ENCODE measurements at places on chromosomes 1 and 21.

DNA sequence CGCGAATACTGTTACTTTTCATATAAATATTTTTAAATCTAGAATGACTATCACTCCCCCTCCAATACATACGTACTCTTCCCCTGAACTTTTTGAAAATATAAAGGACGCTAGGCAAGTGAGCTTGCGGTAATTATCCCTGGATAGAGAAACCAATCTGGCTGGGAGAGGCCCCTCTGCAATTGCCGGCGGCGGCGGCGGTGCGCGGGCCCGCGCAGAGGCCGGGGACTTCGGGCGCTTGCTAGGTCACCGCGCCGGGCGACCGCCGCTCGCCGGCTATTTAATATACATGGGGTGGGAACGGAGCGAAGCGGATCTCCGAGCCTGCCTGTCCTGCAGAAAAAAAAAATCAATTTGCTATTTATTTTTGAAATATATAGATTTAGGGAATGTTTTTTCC, 416.3 kb upstream of the ESRRG start:
- no peak for DNase-seq

DNA sequence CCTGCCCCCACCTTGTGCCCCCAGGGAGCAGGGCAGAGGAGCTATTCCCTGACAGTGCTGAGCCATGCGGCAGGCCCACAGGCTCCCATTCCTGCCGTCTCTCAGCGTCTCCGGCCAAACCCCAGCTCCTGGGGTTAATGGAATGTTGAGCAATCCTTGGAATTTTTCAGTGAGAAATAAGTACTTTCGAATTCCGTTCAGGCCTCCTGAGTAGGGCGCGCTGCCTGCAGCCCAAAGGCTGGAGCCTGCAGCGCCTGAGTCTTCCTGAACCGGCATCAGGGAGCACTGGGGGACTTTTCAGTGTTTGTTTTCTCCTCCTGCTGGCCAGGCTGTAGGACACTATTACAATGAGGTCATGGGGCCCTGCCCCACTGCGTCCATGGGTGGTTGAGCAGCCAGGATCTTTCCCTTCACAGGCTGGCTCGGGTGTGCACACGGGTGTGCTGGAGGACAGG, 33.3 kb upstream of the CSF1 start:
- peak; percentile 87 for DNase-seq

DNA sequence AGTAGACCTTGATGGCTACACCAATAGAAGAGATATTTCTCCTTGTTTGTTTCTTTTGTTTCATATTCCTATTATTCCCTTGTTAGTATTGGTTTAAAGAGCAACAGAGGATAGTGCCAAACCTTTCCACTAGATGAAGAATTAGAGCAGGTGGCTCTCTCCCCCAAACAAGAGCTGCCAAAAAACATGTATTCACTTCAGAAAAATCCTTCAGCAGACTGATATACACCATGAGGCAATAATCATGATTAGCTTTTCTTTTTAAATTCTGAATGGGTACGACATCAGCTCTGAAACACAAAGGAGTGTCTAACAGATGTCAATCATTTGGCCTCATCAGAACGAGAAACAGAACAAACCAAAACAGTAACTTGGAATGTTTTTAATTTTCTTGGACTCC, 67.3 kb upstream of the MAP10 start:
- no peak for DNase-seq

GRCh38 chr1:165860065-165860464, 32.7 kb downstream of the UCK2 start:
- DNase-seq = no peak

GRCh38 chr1:12001996-12002493, 17.3 kb upstream of the MIIP start:
- no peak for DNase-seq

GRCh38 chr21:25752416-25752815, 17.6 kb downstream of the GABPA start:
- DNase-seq = no peak

DNA sequence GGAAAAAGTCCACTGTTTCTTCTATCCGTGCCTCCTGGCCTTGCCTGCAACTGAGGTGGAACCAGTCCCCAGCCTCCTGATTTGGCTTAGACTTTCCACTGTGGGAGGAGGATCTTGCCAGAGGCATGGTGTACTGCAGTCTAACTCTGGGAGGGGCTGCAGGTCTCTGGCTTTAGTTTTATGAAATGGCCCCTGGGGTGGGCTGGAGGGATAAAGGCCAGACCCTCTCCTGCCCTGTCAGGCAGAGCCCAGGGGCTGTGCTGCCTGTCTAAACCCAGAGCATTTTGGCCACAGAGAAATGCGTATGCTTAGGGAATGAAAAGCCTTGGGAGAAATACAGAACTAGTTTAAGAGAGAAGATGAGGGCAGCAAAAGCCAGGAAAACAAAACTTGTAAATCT, 73.0 kb downstream of the ABCA4 start:
- DNase-seq = no peak

GRCh38 chr1:226424221-226425003, 16.5 kb upstream of the PARP1 start:
- no peak for DNase-seq

GRCh38 chr1:77349275-77349674, 67.5 kb downstream of the AK5 start:
- no peak for DNase-seq

- no peak for DNase-seq
Measured at GRCh38 chr1:174815474-174815908, 184.3 kb upstream of the CACYBP start.

DNA sequence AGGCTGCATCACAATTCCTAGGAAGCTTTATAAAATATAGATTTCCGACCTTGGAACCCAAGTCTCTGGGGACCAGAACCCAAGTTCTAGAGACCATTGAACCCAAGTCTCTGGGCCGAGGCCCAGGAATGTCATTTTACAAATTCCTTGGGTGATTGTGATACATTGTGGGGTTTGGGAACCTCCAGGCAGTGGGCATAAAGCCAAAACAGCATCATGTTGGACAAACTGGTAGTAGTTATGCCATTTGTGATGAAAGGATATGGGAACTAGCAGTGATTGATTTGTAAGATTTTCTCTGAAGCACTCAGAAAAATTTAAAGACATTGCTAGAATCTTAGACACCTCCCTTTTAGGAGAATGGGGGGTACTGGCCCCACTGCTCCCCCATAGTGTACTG, 160.2 kb downstream of the HIVEP3 start:
- no peak for DNase-seq

DNA sequence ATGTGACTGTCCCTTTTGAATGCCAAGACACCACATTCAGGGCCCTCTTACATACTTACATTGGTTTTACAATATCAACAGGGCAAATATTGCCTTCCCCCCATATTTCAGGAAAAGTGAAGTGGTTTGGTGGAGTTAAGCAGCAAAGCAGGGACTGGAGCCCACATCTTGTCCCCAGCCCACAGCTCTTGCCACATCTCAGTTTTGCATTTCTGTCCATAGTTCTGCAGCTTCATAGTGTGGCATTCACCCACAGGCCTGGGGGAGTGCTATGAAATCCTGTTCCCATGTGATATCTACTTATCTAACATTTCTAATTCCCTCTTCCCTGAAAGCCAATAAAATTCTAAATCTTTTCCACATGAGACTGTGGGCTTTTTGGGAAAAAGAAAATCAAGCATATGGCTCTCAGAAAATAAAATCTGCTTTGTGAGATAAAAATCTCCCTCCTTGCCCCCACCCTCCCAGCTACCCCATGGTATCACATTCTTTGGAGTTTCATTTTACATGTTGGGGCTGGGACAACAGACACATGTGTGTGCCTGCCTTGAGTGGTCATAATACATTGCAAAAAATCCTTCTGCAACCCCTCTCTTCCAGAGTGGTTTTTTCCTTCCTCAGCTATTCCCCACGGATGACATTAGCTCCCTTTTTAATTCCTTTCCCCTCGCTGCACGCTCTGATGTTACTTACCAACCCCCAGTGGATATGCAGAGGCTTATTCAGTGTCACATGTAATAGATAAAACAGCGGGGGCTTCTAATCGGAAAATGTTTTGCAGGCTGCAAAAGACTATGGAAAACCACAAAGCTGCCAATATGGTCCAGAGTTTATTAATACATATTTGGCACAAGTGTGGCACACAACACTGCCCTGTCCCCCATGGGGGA, 20.5 kb upstream of the CD2 start:
- DNase-seq = no peak

DNA sequence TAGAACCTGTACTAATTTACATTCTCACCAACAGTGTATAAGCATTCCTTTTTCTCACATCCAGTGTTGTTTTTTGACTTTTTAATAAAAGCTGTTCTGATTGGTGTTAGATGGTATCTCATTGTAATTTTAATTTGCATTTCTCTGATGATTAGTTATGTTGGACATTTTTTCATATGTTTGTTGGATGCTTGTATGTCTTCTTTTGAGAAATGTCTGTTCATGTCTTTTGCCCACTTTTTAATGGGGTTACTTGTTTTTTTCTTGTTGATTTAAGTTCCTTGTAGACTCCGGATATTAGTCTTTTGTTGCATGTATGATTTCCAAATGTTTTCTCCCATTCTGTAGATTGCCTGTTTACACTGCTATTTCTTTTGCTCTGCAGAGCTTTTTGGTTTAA, 8.0 kb downstream of the COG2 start:
- no peak for DNase-seq

DNA sequence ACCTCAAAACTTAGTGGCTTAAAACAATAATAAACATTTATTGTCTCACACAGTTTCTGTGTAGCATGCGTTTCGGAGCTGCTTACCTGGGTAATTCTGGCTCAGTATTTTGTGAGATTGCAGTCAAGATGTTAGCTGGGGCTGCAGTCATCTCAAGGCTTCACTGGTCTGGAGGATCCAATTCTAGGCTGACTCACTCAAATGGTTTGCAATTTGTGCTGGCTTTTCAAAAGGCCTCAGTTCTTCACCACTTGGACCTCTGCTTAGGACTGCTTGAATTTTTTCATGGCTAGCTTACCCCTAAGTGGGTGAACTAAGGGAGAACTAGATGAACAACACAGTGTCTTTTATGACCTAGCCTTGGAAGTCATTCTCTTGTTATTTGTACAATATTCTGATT, 21.0 kb downstream of the XPR1 start:
- no peak for DNase-seq

DNA sequence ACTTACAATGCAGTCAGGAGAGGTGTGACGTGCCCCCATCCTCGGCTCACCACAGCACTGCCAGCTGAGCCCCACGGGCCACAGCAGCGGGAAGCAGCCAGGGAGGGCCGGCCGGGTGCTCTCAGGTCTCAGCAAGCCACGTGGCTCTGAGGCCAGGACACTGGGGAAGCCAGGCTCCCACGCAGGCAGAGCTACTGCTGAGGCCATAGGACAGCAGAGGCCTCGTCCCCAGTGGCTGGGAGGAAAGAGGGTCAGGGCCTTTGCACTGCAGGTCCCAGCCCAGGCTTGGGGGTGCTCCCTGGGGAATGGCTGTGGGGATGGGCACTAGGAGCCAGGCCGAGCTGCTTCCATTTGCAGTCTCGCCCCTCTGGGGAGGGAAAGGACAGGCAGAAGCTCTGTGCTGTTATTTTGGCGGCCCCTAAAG, 5.8 kb downstream of the LRRC47 start:
- DNase-seq = no peak

- DNase-seq = peak; percentile 35
Measured at GRCh38 chr1:178818416-178818815, 52.5 kb downstream of the ANGPTL1 start.

GRCh38 chr1:165857046-165857801, 29.8 kb downstream of the UCK2 start:
- DNase-seq = no peak

DNA sequence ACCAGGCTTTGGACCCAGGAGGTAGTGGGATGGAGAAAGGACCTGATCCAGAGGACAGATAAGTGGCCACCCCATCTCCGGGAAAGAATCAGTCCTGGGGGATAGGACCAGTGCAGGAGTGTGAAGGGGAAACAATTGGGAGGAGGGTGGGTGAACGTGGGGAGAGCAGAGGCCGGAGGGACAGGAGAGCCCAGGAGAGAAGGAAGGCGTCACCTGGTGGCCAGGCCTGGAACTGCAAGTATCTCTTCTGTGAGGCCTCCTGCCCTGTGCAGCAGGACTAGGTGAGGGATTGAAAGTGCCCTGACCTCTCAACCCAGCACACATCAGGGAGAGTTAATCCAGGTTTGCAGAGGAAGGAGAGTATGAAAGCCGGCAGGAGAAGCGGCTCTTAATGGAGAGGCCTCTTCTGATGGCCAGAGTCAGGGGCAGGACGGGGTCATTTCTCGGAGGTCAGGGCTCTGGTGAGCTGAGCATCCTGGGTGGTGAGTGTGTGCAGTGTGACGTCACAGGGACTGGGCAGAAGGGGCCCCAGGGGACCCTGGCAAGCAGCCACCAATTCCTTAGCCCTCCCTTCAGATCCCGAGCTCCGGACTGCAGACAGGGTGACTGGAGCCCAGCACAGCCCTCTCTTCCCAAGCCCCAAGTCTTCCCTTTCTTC, 9.2 kb upstream of the LAD1 start:
- DNase-seq = peak; percentile 4

DNA sequence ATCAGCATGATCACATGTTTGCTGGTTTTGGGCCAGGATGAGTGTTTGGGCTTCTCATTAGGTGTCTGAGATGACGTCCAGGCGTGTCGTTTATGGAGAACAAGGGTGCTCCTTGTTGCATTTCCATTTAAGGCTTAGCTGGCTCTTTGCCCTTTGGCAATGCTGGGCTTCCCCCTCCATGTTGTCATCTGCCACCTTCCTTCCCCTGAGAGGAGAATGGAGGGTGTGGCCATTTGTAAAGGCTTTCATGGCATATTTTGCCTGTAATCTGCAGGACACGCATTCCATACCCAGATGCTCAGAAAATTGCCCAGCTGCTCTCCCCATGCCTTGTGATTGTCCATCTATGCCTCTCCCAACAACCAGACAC, 27.7 kb downstream of the PKP1 start:
- DNase-seq = no peak

DNA sequence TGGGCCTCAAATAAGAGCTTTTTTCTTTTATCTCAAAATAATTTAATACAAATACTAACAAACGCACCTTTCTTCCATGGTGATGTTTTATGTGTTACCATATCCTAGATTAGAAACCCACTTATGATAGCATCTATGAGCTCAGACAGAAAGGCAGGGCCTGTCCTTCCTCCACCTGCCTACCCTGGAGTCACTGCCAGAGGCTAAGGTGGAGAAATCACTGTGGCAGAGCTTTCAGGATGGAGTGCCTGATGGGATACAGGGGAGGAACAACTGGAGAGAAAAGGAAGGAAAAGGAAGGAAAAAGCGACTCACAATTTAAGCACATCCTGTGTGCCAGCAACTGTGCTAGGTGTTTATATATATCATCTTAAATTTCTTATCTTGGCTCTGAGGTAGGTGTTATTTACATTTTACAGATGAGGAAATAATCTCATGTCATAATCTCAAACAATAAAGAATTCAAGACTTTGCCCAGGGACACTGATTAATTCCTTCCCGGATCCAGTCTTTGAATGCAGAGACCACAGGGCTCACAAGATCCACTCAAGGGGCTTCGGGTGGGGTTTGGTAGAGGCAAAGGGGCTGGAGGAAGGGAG, 45.4 kb downstream of the RCAN1 start:
- no peak for DNase-seq
